ENCODE measurements at places on chromosomes 7 and 10.

DNA sequence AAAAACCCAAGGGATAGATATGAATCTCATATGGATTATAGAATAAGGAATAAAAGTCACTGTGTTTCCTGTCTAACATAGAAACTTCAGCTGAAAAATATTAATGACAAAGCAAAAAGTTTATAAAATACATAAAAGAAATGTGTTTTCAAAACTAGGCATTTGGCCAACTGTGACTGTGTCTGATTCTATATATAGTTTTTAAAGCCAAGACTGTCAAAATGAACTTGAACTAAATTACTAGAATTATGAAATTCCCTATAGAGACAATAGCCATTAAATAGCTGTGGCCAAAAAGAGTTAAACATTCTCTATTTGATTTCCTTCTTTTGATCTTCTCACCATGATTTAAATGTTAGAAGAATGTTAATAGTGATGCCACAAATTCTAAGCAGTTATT lies 311.2 kb upstream of the SEMA3D start:
- DNase-seq, result no peak

GRCh38 chr7:107850643-107851042 lies 40.3 kb upstream of the DLD start:
- DNase-seq, result peak; percentile 46

DNA sequence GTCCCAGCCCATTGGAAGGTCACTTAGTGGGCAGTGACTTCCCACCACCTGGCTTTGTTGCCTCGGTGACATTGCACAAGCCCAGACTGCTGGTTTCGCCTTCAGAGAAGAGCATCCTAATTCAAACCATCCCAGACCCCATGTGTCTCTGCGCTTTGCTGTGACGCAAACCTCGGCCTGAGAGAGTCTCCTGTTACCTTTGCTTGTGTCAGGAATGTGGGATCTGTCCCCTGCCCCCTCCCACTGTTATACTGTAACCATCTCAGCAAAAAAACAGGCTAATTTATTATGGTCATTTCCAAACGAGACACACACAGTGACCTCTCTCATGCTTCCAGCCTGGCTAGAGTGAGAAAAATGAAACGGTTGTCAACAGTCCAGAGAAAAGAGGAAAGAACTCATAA lies 25.0 kb upstream of the AQP1 start:
- DNase-seq, result no peak

DNA sequence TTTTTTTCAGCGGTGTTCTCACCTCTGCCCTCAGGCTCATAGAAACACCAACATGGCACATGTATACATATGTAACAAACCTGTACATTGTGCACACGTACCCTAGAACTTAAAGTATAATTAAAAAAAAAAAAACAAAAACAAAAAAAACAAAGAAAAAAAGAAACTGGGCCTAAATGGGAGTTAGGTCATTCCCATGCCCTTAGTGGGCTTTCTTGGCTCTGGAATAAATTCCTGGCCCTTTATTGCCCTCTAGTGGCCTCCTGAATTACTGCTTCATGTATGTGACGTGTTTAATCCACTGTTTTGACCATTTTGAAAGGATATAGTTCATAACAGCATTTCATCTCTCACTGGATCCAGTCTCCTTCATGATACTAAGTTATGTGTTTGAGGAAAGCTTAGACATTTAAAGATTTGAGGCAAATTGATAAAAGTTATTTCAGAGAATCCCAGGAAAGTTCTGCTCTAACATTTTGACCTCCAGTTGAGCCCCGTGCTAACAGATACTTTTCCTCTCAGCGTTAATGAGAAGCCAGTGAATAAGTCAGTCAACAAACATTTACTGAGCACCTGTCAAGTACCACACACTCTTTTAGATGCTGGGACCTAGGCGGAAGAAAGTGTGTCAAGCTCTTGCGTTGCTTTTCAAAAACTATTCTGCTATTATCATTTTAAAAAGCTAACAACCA lies 54.7 kb upstream of the SYPL1 start:
- DNase-seq, result peak; percentile 30

- no peak for DNase-seq
Measured at GRCh38 chr7:133108023-133108422, 26.1 kb upstream of the CHCHD3 start.

DNA sequence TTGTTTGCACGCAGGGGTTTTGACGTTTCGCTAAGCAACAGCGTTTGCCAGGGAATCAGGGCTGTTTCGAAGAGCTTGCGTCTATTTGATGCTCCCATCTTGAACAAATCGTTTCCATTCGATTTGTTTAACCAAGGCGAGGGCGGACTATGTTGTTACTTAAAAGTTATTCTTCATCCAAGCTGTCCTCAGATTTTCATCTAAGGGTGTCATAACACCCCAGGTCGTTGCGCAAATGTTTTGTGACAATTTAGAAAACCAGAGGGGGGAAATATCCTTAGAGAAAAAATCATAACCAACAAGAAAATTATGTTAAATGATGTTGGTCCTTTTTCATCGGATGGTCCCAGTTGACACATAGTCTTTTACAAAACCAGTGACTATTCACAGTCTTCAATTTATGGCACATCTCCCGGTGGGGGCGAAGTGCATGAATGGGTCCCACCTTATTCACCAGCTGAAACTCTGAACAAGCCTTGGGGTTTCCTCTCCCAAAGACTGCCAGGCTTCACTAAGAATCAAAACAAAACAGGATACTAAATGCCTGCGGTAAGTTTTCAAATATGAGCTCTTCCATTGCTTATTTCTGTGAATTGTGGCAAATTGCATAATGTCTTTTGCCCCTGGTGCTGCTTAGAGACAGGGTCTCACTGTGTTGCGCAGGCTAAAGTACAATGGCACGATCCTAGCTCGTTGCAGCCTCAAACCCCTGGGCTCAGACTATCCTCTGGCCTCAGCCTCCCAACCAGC lies 109.9 kb downstream of the REEP3 start:
- peak; percentile 69 for DNase-seq

- no peak for DNase-seq
Measured at GRCh38 chr7:43758822-43759683, 573 bp downstream of the BLVRA start.

DNA sequence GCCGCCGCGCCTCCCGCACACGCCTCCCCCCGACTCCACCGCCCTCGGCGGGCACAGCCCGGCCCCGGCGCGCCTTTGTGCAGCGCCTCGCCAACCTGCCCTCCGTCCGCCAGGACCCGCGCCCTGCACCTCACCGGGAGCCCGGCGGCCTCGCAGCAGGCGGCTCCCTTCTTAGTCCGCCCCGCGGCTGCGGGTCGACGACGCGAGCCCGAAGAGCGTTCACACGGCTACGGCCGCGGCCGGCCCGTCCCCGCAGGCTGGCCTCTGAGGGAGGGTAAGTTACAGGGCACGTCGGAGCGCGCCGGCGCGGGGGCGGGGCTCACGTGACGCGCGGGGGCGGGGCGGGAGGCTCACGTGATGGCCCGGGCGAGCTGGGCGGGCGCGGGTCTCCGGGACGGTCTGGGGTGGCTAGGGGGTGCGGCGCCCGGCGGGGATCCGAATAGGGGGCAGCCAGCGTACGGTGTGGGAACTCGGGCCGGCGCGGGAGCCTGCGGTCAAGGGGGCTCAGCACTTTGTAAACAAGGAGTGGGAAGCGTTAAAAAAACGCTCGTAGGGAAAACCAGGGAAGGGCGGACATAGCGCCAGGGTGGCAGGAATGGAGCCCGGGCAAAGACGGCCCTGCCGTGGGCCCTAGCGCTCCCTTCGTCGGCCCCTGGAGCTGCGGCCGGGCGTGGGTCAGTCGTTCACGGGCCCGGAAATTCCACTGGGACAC lies at the start of gene ARHGAP12:
Gene ARHGAP12, minus strand, starts transcription at position 283 of the 712 bp plus-strand sequence. CDS start 19,976 bp downstream, outside the sequence.
- DNase-seq, result peak; percentile 72

DNA sequence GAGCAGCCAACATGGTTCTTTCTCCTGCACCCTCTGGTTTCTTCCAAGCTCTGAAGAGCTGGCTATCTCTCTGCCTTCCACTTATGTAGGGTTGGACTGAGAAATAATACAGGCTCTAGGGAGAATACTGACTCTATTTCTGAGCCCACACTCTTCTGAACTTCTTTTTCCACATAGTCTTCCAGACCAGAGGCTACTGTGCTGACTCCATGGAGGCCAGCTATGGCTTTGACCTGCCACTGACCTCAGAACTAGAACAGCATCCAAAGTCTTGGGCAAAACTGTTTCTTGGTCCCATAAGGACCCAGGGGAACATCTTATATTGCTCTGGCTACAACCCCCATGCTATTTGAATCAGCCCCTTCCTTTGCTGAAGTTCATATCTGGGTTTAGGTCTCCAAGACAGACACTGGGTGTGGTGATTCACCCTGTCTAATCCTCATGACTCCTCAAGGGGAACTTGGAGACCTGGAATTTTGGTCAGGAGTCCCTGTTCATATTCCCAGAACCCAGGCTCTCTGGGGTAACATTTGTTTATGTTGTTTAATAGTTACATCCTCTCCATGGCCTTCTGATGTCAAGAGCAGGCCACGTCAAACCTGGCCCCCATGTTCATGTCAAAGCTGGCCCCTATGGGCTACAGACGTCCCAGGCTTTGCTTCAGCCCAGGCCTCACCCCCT lies 12.1 kb upstream of the PLAU start:
- peak; percentile 41 for DNase-seq

DNA sequence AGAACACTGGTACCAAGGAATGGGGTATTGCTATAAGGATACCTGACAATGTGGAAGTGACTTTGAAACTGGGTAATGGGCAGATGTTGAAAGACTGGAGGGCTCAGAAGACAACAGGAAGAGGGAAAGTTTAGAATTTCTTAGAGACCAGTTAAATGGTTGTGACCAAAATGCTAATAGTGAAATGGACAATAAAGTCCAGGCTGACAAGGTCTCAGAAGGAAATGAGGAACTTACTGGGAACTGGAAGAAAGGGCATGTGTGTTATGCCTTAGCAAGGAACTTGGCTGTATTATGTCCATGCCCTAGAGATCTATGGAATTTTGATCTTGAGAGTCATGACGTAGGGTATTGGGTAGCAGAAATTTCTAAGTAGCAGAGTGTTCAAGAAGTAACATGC lies 38.0 kb downstream of the FAM149B1 start:
- DNase-seq, result no peak

DNA sequence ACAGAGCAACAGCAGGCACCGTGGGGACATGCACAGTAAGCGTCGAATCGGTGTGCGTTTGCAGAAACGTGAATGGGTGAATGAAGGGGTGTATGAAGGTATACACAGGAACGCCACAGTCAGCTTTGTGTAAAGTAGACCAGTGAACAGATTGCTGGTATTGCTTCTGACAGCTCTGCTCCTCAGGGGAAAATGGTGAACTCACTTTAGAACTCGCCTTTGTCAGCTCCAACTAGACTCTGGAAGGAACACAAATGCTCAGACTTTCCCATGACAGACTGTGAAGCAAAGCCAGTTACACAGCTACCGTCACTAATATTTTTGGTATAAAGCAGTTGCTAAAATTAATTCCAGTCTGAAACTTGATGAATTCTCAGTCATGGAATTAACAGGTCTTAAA lies 78.9 kb downstream of the CUX1 start:
- no peak for DNase-seq

DNA sequence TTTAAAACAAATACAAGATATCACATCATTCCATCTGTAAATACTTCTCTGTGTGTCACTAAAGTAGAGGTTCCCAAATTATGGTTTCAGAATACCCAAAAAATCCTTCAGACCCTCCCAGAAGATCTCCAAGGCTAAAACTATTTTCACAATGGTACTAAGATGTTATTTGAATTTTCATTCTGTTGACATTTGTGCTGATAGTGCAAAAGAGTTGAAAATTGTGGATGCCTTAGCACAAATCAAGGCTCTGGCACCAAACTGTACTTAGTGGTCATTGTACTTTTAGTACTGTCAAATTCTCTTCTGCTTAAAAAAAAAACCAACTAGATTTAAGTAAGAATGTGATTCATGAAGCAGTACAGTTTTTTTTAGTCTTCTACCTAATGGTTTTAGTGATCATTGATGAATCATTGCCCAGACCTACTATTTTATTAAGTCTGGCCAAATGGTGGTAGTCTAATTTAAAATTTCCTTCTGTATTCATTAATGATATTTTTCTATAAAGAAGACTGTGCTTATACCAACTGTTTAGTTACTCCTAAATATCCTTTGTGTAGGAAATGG lies 50.5 kb downstream of the TPST1 start:
- DNase-seq, result no peak

- DNase-seq, result no peak
Measured at GRCh38 chr7:87507446-87507845, 32.0 kb upstream of the ABCB4 start.

Measured in NCI-H226 (cell line).